ENCODE measurements at places on chromosomes 7 and 10. TPM values are rescaled to one million over a fixed set of nuclear protein-coding genes. Genes with fewer than 3 reads are reported as not detected.

GRCh38 chr10:53886325-53887300, 914.4 kb downstream of the PCDH15 start:
- no peak for DNase-seq

DNA sequence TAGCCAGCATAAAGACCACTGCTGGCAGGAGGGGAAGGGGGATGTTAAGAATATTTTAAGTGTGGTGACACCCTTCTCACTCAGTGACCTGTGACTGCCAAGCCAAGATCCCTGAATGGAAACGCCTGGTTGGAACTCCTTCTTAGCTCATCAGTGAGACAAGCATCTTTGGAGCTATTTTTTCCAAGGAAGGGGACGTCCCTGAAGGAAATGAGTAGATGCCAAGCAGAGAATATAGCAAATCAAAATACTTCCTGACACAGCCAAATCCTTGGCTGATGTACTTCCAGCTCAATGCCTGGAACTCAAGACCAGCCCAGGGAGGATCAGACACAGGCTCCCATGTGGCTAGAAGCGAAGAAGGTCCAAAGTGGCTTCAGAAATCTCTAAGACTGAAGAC, 82.2 kb downstream of the SORBS1 start:
- DNase-seq = no peak

- DNase-seq = no peak
These were observed 11.3 kb downstream of the SLC16A9 start for GRCh38 chr10:59698326-59698725.

DNA sequence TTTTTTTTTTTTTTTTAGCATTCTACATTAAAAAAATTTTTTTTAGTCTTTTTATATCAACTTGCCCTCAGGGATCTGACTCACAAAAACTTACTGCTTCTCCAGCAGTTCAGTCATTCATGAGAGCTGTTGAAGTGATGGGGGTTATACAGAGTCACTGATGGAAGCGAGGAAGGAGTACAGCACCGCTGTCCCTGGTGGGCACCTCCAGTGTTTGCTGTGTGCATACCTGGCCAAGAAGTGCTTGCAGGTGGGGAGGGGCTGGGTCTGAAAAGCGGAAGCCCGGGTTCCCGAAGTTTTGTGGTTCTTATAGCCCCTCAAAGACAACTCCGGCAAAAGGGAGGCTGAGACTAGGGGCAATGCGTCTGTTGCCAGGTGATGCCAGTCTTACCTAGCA, 46.2 kb downstream of the MINDY4 start:
- no peak for DNase-seq

- no peak for DNase-seq
These were observed 14.8 kb downstream of the PTPRE start for GRCh38 chr10:127921753-127922145.

GRCh38 chr7:22765609-22766008, 38.6 kb downstream of the IL6 start:
- no peak for DNase-seq

DNA sequence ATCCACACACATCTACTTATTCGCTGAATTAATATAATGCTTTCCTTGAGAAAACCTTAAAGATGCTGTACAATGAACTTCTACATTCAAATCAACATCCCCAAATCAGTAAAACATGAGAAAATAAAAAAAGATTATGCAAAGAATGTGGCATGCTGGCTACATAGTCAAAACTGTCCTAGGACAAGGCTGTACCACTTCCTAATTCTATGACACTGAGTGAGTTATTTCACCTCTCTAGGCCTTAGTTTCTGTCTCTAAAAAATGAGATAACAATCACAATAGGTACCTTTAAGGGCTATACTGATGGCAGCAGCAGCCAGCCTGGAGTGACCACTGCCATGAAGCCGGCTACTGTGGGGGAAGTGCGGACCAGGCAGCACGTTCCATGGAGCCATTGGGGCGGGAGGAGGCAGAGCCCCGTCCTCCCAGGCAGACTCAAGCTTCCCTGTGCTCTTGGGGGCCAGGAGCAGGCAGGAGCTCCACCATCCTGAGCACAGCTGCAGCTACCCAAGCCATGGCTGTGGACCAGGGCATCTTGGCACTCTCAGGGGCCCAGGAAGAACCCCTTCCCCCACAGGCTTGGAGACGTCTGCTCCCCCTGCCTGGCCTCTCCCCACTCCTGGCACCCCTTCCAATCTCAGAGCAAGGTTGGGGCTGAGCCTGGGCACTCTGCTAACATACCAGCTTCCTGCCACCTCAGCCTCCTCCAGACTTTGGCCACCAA, 110.2 kb downstream of the ELAPOR2 start:
- DNase-seq = no peak

GRCh38 chr7:140023728-140024127, 39.0 kb downstream of the PARP12 start:
- DNase-seq = no peak

Gene OPTN
- total RNA-seq = 32.0 TPM

- no peak for DNase-seq
These were observed 55.8 kb upstream of the RNF148 start for GRCh38 chr7:122758501-122758900.

DNA sequence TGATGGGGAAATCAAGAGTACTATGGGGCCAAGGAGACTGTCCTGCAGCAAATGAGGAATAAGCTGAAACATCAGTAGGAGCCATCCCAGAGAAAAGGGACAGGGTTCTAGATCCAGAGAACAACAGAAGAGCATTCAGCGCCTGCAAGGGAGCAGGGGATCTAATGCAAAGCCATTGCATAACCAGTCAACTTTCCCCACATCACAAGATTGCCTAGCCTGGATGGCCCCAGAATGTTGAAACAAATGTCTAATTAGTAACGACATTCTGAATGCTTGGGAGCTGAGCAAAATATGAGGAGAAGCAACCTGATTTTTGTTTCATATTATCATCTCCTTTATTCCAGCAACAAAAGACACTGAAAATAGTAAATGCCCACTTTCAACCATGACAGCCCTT, 2.7 kb upstream of the MPP7 start:
- no peak for DNase-seq
